ENCODE measurements at places on chromosomes 16 and 17.
A peak's percentile ranks its signal among the peaks of the same experiment; 100 is the strongest.

GRCh38 chr17:81924557-81925532 is 2.7 kb downstream of the MAFG start:
- no peak for DNase-seq

DNA sequence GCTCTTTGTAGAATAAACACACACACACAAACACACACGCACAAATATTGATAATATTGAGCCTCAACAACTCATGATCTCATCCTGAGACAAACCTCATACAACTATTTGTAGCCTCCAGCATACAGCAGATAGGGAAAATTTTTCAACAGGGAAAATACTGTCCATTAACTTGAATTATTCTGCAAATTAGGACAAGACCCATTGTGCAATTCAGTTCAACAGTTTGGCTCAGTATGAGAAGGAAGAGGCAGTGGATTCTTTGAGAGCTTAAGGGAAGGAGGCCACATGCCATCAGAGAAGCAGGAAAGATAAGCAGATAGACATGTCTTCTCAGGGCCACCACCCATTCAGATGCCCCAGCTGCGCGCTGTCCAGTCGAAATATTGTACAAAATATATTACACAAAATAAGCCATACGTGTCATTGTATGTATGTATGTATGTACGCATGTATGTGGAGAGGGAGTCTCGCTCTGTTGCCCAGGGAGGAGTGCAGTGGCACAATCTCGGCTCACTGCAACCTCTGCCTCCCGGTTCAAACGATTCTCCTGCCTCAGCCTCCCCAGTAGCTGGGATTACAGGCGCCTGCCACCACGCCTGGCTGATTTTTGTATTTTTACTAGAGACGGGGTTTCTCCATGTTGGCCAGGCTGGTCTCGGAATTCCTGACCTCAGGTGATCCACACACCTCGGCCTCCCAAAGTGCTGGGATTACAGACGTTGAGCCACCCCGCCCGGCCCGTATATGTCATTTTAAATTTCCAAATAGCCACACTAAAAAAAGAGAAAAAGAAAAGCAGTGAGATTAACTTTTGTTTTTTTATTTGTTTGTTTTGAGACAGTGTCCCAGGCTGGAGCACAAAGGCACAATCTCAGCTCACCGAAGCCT is 1.8 kb downstream of the ZC3H7A start:
- DNase-seq, result no peak

- no peak for DNase-seq
Observed at GRCh38 chr17:42818379-42818778, 5.7 kb downstream of the BECN1 start.

GRCh38 chr17:37884516-37884915 is 39.7 kb upstream of the TBC1D3K start:
- DNase-seq, result no peak

- DNase-seq, result peak; percentile 51
Observed at GRCh38 chr16:67504031-67505021, 21.0 kb upstream of the AGRP start.

DNA sequence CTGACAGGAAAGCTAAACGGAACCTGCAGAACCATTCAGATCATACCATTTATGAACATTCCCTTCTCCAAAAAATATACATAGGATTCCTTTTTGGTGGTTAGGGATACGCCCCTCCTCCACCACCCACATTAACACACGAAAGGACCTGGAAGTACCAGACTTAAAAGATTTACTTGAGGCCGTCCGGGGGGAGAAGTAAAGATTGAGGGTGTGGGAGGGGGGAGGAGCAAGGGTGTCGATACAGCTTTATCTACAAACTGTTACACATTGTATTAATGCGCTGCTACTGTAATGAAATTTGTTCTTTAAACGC is 537 bp downstream of the PALB2 start:
- DNase-seq, result no peak

DNA sequence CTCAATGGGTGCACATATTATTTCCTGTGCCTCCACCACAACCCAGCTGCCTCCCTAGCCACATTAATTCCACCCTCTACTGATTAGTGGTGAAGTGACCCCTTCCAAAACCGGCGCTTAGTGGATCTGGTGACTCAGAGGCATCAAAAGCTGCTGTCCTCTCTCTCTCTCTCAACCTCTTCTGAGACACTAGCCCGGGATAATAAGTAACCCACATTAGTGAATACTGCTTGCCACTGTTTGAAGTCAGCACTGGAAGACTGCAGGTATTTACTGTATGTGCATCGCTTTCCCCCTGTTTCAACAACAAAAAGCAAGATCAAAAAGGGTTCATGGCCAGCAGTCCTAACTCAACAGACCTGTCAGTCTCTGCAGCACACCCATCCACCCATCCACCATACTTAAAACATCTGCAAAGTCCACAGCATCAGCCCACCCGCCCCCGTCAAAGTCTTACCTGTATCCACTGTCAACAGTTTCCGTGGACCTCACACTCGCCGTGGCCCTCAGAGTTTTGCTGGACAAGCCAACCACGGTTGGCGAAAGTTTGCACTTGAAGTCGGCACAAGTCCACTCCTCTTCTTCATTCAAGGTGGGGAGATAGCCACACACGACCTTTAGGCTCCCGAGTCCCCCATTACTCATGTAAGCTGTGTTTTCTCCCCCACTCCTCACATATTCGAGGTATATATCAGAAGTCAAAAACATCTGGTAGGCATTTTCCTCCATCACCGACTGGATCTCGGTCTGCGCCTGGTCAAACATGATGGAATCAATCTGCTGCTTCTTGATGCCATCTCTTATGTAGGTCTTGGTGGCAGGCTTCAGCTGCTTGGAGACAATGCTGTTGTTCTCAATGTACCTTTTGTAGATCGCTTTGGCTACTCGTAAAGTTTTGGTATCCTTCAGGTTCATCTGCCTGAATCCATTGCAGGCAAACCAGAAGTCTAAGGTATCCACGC is 3.8 kb downstream of the AXIN2 start:
- DNase-seq, result peak; percentile 27

GRCh38 chr17:31494259-31495021 is 103.0 kb downstream of the RAB11FIP4 start:
- peak; percentile 60 for DNase-seq

- no peak for DNase-seq
Observed at GRCh38 chr16:4865231-4865860, 18.1 kb downstream of the UBN1 start.

DNA sequence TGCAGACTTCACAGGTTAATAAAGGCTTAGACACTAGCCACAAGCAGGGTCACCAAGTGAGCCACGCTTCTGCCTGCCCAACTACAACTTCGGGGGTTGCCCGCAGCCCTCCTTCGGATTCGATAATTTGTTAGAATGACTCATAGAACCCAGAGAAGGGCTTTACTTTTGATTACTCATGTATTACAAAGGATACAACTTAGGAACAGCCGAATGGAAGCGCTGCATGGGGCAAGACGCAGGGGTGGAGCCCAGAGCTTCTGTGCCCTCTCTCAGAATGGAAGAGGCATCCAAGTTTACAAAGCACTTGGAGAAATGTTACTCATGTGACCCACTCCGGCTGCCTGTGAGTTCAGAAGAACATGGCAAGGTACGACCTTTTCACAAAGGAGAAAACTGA is 7.5 kb upstream of the CDH5 start:
- no peak for DNase-seq

DNA sequence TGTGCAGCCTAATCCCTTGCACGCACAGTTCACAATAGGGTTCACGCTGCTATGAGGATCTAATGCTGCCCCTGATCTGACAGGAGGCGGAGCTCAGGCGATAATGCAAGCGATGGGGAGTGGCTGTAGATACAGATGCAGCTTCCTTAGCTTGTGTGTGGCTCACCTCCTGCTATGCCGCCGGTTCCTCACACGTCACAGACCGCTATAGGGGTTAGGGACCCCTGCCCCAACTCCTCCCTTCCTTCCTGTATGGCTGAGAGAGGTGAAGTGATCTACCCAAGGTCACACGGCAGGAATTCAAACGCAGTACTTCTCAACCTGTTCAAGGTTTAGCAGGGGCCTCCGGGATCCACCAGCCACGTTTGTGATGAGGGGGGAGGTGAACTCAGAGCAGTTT is 13.4 kb upstream of the PLLP start:
- peak; percentile 31 for DNase-seq

- no peak for DNase-seq
Observed at GRCh38 chr17:33121756-33122155, 130.1 kb downstream of the SPACA3 start.

DNA sequence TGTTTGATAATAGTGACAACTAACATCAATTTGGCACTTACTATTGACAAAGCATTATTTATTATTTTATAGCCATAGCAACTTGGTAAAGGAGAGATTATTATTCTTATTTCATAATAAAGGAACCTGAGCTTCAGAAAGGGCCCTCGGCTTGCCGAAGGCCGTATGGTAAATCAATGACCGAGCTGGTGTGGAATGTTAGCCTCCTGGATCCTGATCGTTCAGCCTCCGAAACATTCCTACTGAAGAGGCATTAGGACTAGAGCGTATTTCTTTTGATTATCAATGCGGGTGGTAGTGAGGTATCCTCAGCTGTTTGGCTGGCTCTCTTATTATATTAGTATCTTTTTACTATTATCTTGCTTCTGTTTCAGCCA is 199.3 kb upstream of the TBX2 start:
- DNase-seq, result no peak

GRCh38 chr16:52283018-52283417 is 263.9 kb downstream of the TOX3 start:
- no peak for DNase-seq

DNA sequence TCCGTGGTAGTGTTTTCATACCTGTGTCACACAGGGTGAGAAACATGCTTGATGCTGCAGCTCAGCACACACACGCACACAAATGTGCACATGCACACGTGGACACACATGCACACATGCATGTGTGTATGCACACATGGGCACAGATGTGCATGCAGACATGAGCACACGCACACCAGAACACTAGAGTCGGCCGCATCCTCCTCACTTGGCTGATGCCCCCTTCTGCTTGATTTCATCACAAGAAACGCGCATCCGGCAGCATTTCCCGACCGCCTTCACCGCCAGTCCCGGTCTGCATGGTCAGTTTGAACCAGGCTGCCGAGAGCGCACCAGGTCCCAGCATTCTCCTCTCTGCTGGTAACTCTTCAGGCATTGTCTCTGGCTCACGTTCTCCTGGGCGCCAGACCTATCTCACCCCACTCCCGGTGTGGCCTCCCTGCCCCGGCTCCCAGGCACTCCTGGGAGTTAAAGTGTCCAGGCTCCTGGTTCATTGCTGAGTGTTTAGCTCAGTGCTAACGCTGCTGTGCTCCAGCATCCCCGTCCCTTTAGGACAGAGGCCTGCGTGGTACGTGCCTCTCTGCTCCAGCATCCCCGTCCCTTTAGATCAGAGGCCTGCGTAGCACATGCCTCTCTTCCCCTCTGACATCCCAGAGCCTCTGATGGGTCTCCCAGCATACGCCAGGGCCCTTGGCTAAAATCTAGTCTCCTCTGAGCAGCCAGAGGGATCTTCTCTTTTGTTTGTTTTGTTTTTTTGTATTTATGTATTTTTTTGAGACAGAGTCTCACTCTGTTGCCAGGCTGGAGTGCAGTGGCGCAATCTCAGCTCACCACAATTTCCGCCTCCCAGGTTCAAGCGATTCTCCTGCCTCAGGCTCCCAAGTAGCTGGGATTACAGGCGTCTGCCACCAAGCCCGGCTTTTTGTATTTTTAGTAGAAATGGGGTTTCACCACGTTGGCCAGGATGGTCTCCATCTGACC is 16.0 kb downstream of the BAIAP2 start:
- no peak for DNase-seq

DNA sequence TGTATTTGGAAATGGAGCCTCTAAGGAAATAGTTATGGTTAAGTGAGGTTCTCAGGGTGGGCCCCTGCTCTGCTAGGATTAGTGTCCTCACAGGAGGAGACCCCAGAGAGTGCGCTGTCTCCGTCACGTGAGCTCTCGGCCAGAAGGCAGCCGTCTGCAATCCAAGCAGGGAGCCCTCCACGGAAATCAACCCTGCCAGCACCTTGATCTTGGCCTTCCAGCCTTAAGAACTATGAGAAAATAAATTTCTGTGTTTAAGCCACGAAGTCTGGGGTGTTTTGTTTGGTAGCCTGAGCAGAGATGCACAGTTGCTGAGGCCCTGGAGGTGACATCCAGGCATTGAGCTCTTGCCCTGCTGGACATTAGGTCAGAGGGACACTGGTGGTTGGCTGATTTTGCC is 32.4 kb upstream of the GSE1 start:
- DNase-seq, result no peak

- DNase-seq, result peak; percentile 39
Observed at GRCh38 chr17:77783991-77784820, 174.3 kb upstream of the TNRC6C start.

DNA sequence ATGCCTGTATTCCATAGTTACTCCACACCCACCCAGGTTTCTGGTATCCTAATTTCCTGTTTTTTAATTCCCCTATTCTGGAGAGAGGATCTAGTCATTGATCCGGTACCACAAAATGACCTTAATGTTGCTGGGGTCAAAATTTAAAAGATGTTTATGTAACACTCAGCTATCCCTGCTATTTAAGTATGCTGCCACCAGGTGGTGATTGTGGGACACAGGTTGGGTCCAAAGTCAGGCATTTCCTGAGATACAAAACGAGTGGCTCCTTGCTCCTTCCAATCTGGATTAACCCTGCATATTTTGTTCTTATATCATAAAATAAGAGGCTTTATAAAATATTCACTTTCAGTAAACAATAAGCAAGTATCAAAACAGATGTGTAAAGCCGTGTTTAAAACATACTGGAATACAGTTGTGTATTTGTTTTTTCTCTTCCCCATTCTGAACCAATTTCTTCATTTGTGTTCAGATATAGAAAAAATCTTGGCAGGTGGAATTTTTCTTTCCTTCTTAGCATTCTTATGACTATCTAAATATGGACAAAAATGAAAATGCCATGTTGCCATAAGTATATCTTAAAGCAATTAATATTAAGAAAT is 16.3 kb downstream of the HS3ST4 start:
- DNase-seq, result peak; percentile 11

DNA sequence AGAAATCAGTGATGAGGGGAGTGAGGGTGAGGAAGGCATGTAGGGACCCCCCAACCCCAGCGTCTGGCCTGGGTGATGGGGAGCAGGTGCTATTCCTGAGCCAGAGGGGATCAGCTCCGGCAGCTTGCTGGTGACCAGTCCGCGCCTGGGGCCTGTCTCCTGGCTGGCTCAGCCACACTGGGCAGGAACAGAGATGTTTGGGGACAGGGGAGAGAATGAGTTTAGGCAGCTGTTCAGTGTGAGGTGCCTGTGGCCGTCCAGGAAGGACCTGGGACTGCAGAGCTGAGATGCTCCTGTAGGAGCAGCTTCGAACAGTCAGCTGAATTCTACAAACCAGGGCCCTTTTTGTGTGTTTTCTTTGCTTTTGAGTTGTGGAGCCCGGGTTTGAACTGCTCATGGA is 23.2 kb upstream of the SPNS2 start:
- no peak for DNase-seq

DNA sequence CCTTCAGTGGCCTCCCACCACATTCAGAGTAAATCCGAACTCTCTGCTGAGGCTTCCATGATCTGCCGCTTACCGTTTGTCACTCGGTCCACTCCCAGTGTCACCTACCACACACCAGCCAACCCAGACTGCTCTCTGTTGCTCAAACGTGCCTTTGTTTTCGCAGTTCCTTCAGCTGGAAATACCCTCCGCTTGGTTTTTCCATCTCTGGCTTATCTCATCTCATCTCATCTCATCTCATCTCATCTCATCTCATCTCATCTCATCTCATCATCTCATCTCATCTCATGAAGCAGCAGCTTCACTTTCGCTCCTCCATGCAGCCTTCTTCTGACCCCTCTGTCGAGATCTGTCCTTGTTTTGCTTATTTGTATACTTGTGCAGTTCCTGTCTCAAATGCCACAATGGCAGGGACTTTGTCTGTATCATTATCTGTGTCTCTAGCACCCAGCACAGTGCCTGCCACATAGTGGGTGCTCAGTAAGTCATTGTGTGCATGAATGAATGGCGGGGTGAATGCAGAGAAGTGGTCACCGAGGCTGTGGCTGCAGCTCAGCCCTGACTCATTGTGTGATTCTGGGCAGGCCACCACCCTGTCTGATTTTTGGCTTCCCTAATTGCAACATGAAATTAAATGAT is 3.8 kb upstream of the SNX20 start:
- DNase-seq, result peak; percentile 44
